ENCODE measurements at places on chromosomes 3 and 15.
A peak's percentile ranks its signal among the peaks of the same experiment; 100 is the strongest.

- no peak for DNase-seq
Measured at GRCh38 chr3:133833267-133833666, 27.7 kb downstream of the SRPRB start.

GRCh38 chr3:140091143-140091542, 156.2 kb downstream of the CLSTN2 start:
- peak; percentile 16 for DNase-seq

DNA sequence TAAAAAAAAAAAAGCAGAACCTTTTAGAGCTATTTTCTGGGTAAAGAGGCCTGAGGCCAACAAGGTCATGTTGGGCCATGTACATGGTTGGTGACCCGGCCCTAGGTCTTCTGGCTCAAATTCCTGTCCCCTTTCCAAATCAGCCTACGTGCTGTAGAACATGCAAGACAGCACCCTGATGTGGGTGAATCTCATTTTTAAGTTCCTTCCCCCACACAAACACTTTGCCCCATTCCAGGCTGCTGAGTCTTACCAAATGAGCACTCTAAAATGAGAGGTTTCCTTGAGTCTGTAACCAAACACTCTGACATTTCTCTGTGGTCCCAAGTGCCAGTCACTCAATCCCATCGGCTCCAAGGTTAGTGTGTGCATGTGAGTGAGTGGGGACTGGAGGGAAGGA, 9.4 kb downstream of the BCL6 start:
- no peak for DNase-seq

GRCh38 chr15:68578175-68578979, 416 bp upstream of the CORO2B start:
- DNase-seq: no peak

DNA sequence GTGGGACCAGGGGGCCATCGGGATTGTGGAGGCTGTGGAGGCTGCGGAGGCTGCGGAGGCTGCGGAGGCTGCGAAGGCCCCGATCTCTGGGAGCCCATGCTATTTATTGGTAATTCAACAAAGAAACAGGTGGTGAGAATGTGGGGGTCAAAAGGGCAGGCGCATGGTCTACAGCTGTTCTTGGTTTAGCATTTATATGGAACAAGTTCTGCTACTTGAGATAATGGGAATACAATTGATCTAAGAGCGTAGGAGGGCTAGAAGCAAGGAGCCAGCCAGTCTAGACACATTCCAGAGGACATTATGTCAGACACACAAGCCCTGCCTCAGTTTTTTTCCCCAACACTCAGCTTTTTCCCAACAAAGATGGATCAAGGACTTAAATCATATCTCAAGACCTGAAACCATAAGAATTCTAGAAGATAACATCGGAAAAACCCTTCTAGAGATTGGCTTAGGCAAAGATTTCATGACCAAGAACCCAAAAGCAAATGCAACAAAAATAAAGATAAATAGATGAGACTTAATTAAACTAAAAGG, 20.1 kb downstream of the C3orf80 start:
- DNase-seq: no peak

DNA sequence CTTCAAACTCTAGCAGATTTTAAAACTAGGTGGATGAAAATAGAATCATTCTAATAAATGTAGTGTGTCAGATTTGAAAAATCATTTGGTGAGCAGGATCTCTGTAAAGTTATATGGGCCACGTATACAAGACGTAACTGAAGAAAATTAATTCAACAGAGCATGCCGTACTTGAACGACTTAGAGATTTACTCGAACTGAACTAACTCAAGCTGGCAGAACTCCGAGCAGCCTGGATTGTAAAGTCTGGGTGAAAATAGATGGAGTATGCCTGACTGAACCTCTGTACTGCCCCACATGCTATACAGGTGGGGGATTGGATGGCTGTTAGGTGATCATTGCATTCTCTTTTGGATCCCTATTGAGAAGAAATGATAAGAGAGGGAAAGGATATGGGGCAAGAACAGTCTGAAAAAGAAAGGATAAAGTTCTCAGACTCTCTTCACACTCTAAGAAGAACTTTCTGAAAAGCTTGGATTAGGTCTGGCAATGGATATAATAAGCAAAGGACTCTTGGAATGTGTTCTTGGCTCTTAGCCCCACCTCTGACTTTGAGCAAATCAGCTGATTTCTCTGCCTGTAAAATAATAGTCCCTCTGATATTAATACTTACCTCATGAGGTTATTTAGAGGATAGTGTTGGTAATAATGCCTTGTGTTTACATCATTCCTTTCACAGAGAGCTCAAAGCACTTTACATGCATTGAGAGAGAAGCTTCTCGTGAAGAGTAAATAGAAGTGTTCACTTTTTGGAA, 147.5 kb downstream of the FILIP1L start:
- no peak for DNase-seq

- no peak for DNase-seq
Measured at GRCh38 chr15:90580099-90580498, 50.4 kb downstream of the CRTC3 start.

GRCh38 chr15:57591822-57592367, at the start of gene MYZAP:
Gene MYZAP, plus strand, starts transcription at chr15:57591904. Its CDS starts 131 bp downstream, at chr15:57592035.
- no peak for DNase-seq

DNA sequence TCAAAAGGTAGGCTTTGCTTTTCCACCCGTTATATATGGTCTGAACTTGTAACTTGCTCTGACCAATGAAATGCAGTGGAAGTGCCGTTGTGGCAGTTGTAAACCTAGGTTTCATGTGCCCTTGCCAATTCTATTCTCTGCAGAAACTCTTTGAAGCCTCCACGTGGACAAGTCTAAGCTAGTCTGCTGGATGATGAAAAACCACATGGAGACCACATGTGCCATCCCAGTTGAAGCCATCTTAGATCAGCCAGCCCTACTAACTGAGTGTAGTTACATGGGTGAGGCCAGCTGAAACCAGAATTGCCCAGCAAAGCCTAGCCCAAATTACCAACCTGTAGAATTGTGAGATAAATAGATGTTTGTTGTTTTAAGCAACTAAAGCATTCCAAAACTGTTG, 183.7 kb upstream of the KCNH8 start:
- DNase-seq: no peak

DNA sequence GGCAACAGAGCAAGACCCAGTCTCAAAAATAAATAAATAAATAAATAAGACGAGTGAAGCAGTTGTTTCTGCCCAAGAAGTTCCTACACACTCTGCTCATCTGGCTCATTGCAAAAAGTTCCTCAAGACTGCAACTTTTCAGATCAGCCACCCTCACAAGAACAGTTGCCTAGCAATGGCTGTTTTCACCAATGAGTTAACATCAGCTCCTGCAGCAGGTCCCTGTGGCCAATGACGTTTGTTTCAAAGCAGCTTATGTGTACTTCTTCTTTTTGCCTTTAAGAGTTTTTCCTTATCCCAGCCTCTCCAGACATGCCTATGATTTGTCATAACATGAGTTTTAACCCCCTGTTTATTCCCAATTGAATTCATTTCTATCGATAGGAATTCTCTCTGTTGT, 118.4 kb upstream of the SPRED1 start:
- no peak for DNase-seq

- no peak for DNase-seq
Measured at GRCh38 chr15:94844538-94845389, 613.4 kb downstream of the MCTP2 start.

DNA sequence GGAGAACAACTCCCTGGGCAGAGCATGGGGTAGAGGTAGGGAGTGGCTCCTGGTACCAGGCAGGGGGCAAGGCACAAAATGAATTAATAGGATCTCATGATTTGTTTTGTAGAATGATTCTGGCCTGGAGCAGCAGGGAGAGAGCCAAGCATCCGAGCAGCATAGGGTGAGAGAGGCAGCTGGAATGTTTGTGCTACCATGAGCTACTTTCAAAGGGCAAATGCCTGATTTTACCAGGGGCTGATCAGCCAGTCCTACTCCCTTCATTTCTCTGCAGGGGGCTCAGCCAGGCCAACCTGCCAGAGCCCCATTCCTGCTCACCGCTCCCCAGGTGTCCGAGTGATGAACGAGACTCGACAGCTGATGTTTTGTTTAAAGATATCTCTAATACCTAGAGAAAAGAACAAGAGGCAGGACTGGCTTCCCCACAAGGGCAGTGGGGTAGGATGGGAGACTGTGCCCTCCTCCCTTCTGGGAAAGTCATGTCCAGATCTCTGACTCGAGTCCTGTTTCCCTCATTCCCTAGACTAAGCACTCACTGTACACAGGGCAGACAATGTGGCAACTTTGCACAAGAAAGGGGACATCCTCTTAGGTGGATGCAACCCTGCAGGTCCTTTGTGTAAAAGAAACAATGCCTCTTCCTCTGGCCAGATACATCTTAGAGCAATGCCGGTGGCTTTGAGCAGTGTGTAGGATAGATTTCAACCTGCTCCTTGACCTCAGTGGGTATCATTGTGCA, 12.9 kb downstream of the DUOX2 start:
- DNase-seq: no peak

- DNase-seq: peak; percentile 61
Measured at GRCh38 chr3:1616744-1617143, 481.9 kb upstream of the CNTN4 start.

DNA sequence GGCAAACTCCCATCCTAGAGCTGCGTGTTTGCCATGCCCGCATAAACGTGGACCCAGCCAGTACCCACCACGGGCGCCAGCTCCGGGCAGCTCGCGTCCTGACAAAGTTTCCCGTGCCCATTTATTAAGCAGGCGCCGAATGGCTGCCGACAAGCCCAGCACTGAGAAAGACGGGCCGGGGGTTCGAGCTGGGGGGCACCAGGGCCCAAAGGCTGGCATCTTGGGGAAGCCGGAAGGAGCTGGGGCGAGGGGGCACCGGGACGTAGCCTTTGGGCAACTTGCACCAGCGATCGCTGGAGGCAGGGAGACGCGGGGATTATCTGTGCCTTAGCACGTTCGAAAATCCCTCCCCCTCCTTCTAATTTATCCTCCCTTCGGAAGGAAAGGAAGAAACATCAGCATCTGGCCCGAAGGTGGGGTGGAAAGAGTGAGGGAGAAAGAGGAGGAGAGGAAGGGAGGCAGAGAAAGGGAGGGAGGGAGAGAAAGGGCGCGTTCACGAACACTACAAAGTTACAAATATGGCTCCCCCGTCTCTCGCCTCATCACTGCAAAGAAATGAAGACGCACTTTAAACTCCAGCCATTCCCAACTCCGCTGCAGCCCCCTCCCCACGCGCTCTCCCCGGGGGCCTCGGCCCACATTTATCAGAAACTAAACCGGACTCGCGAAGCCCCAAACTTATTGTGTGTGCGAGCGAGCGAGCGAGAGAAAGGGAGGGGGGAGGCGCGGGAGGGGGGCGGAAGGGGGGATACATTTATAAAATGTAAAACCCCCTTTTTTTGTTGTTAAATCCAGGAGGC, 1.0 kb downstream of the ANP32A start:
- DNase-seq: peak; percentile 26

GRCh38 chr3:17747890-17748247, 5.4 kb upstream of the TBC1D5 start:
- DNase-seq: no peak

GRCh38 chr15:34837246-34838016, 42.1 kb upstream of the ACTC1 start:
- DNase-seq: no peak

- DNase-seq: peak; percentile 40
Measured at GRCh38 chr3:121574449-121574848, 6.7 kb downstream of the ARGFX start.

DNA sequence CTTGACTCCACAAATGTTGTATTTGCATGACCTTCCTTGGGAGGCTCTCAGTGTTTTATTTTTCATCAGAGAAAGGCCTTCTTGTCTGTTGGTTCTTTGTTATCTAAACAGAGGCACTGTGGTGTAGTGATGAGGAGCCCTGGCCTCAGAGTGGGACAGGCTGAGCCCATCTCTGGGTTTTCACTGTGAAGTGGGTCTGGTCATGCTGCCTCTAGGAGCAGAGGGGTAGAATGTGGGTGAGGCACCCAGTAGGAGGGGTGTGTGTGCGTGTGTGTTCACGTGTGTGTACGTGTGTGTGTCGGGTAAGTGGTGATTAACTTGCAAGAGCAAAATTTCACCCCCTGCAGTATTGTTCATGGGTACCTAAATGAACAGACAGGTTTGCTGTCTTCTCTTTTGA, 14.4 kb downstream of the KLF13 start:
- DNase-seq: no peak

GRCh38 chr15:90154861-90155626, 46.1 kb upstream of the SEMA4B start:
- peak; percentile 24 for DNase-seq

GRCh38 chr15:90412356-90413194, 24.5 kb downstream of the IQGAP1 start:
- no peak for DNase-seq

DNA sequence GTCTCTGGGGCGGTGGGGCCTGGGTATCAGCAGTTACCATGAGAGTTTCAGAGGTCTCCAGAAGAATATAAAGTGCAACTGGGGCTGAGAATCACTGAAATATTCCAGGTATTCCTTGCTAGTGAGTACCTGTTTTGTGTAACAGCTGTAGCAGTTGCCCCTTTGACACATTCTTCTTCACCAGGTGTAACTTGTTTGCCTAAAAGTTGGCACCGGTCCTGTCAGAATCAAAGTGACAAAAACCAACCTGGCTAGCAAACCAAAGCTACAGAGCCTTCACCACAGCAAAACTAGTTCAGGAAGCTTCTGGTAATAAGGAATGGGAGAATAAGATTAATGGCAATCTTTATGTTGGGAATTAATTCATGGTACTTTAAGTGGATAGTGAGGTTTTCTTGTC, 296.0 kb downstream of the NAALADL2 start:
- no peak for DNase-seq

DNA sequence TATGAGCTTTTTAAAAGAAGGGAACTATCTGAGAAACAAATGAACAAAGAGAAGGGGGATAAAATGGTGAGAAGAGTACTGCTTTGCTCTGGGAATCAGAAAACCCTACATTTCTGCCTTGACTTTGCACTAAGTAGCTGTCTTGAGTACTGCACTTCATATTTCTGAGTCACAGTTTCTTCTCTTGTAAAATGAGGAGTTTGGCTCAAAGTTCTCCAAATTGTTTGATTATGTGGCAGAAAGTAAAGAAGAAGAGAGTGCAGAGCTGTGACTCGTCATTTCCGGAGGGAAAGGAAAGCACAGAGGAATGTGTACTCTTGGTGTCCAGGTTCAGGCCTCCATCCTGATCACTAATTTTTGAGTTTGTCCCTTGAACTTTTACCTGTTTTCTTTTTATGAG, 54.7 kb downstream of the TP63 start:
- DNase-seq: no peak

- peak; percentile 75 for DNase-seq
Measured at GRCh38 chr15:43440721-43441281, 52.2 kb downstream of the TP53BP1 start.

- DNase-seq: no peak
Measured at GRCh38 chr3:69764121-69764741, 25.0 kb downstream of the MITF start.
